ENCODE measurements at places on chromosomes 5 and 9.

GRCh38 chr9:134919303-134919702, 1.6 kb upstream of the FCN1 start:
- no peak for DNase-seq

DNA sequence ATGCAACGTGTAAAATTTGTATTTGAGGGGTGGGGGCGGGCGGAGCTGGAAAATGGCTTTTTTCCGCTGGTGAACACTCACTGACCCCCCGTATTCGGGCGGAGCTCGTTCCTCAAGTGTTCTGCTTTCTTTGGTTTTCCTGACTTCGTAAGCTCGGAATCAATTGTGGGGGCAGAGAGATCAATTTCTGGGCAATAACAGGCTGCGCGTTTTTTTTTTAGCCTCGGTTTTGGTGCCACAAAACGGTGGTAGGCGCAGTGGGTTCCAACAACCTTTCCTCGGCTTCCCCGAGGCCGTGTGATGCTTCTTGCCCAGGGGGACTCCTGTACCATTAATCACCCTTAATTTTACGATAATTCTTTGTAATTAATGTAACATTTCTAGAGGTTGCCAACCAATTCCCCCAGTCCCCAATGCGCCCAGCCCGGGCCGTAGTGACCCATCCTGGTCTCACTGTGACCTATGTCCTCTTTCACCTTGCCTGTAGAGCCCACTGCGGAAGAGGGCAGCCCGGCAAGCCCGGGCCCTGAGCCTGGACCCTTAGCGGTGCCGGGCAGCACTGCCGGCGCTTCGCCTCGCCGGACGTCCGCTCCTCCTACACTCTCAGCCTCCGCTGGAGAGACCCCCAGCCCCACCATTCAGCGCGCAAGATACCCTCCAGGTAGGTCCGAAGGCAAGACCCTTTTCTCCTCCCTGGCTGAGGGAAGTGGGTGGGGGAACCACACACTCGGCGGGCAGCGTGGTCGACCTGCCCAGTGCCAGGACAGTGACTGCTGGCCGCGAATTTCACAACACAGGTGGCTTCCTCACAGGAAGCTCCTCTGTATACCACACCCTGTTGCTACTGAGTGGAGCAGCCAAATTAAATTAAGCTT, 3.7 kb downstream of the NR4A3 start:
- no peak for DNase-seq

GRCh38 chr5:150485693-150486401, 22.1 kb upstream of the NDST1 start:
- DNase-seq: peak; percentile 12

DNA sequence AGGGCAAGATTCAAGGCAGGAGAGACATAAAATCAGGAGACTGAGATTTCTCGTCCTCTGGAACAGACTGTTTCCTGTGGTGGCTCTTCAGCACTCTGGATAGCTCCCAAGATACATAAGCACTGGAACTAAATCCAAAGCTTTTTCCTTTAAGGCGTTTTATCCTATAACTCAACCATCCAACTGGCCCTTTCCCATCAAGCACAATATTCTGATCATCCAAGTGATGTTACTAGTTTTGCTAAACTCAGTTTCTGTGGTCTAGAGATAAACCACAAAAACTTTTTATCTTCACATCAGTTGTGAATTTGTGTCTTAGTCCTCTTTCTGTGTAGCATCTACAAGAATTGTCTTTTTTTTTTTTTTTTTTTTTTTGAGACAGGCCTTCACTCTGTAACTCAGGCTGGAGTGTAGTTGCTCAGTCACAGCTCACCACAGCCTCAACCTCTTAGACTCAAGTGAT, 299.4 kb downstream of the COX7C start:
- DNase-seq: peak; percentile 64

GRCh38 chr5:73774924-73775323, 148.9 kb downstream of the ARHGEF28 start:
- no peak for DNase-seq

DNA sequence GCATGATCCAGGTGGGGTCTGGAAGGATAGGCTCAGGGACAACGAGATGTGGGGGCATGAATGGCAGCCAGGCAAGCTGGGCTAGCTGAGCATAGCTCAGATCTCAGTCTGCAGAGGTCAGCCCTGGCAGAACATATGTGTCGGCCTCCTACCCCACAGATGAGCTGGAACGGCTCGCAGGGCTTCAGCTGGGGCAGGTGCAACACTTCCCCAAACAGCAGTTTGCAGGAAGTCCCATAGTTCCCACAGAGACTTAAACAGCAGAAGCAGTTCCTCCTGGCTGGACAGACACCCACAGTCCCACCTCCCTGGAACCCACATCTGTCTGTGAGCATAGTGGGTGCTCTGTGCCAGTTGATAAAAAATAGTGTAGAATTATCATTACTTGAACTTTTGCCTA, 404.6 kb downstream of the GADD45G start:
- DNase-seq: no peak

- DNase-seq: no peak
Measured at GRCh38 chr5:110884005-110884404, 145.2 kb downstream of the SLC25A46 start.

DNA sequence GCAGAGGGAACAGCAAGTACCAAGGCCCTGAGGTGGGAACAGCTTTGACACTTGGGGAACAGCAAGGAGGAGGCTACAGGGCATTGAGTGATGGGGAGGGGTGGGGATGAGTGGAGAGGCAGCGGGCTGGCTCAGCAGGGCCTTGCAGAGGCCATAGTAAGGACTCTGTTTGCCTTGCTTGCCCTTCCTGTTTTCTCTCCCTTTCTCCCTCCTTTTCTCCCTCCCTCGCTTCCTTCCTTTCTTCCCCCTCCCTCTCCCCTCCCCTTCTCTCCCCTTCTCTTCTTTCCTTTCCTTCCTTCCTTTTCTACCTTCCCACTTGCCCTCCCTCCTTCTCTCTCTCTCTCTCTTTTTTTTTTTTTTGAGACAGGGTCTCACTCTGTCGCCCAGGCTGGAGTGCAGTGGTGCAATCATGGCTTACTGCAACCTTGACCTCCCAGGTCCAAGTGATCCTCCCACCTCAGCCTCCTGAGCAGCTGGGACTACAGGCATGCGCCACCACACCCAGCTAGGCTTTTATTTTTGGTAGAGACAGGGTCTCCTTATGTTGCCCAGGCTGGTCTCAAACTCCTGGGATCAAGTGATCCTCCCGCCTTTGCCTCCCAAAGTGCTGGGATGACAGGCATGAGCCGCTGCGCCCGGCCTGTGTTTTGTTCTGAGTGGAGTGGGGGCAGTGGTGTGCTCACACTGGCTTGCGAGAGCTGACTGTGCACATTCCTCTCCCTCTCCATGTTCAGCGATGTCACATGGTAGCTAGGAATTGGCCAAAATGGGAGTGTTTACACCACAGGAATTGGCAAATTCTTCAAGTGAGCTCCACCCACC, 17.1 kb downstream of the IER5L start:
- no peak for DNase-seq

DNA sequence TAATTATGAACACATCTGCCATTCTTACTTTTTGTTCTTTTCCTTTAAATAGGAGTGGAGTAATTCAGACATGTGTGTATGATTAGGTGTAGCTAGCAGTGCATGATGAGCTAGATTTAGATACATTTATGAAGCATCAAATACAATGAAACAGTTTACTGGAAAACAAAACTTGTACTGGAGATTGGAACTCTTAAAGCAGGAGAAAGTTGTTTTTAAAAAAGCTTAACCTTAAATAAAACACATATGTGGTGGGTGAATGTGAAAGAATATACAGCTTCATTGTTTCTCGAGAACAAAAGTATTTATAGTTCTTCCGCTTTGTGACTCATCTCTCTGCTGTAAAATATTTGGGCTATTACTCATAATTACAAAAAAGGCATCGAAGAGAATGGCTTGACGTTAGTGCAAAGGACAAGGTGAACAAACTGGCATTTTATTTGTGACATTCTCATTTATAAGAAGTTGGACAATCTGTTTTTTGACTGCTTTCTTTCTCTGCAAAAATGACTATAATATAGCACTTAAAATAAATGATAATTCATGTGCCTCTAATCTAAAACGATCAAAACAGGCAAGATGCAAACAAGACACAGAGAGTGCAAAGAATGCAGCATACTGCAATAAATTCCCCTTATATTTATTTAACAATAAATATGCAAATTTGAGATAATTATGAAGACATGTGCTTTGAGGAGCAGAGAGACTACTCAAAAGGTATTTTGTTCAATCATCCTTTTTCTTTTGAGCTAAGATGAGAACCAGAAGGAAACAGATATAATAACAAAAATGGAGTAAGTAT, 478.8 kb downstream of the CETN3 start:
- DNase-seq: no peak

- no peak for DNase-seq
Measured at GRCh38 chr5:96930058-96930457, 5.8 kb upstream of the LNPEP start.

- no peak for DNase-seq
Measured at GRCh38 chr9:76737154-76737902, 26.9 kb upstream of the PCA3 start.

GRCh38 chr9:119160551-119160950, 208.7 kb downstream of the BRINP1 start:
- DNase-seq: no peak

DNA sequence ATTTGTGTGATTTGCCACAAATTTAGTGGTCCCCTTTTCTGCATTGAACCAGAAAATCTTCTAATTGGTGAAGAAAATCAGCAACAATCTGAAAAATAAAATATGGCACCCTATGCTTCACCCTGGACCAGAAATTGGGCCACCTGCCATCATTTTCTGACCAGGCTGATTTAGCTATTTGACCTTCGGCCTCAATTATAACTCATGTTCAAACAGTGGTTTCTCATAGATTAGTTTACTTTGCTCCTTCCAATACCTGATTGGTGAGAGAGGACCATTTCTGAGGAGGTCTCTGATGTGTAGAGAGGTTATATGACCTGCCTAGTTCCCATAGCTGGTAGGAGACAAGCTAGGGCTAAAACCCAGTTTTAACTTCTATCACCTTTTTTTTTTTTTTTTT, 59.0 kb downstream of the PTTG1 start:
- DNase-seq: no peak

GRCh38 chr5:3741374-3741770, 145.7 kb downstream of the IRX1 start:
- DNase-seq: no peak

Measured in activated CD4-positive, alpha-beta T cell treated with anti-CD3 and anti-CD28 coated beads, Interleukin-2, amount 50 U/mL, for 16 hours (primary cell).